ENCODE measurements at places on chromosomes 5 and 9.

DNA sequence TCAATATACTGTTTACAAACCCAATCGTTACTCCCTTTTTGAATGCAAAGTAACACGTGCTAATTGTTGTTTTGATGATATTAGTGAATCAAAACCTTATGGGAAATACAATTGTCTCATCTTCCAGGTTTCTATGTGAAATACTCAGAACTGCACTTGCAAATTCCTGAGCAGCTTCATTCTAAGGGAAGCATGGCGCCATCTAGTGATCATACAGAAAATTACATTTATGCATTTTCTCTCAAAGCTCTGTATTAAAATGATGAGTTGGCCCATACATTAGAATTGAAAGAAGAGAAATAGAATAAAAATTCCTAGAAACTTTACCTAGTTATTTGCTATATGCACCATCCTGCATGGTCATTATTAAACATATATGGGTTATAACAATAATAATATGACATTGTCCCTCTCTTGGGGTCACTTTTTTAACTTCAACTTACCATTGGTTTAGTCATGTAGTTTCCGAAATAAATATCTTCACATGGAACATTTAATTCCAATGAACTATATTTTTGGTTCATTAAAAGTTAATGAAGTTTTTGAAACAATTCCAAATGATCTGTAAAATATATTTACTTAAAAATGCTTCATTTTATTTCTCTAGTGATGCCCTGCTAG lies 220.0 kb downstream of the PDE4D start:
- peak; percentile 61 for DNase-seq

DNA sequence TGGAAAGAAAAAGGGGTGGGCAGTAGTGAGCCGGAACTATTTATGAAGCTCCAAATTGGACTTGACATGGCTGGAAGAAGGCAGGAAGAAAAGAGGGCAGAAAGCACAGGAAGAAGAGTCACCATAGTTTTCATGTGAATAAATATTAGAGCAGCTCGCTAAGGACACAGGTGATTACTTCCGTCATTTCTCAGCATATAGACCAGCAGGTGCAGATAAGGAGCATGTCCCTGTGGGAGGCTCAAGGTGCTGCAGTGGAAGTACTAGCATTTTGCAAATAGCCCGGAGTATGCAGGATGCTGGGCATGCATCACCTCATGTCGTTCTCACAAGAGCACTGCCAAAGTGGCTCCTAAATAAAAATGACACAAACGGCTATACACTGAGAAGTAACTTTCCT lies 71.3 kb upstream of the HTR4 start:
- DNase-seq: no peak

DNA sequence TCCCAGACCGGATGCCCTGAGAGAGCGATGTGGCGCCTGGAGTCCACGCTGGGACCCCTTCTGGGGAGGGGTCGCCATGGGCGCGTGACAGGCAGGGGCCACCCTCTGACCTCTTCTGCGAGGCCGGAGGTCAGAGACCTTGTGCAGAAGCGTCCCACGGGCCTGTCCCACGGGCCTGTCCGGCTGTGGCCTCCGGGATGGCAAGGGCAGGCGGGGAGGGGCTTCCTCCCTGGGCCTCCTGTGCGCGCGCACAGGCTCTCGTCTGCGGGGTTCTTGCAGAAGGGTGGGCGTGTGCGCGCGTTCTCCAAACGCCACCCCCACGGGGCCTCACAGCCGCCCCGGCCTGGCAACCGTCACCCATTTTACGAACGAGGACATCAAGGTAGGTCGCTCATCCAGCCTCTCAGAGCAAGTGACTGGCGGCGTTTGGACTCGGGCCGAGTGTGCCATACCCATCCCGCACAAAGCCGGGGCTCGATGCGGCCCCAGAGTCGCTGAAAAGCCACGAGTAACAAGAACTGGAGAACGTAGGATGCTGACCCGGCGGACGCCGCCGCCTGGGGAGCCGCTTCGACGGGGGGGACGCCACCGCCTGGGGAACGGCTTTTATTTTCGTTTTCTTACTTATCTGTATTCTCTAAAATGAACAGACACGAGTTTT lies 897 bp downstream of the AHRR start:
- DNase-seq: peak; percentile 43

- DNase-seq: no peak
Observed at GRCh38 chr5:62896121-62896893, 317.7 kb downstream of the LRRC70 start.

- peak; percentile 6 for DNase-seq
Observed at GRCh38 chr9:9998491-9999287, 614.1 kb downstream of the PTPRD start.

DNA sequence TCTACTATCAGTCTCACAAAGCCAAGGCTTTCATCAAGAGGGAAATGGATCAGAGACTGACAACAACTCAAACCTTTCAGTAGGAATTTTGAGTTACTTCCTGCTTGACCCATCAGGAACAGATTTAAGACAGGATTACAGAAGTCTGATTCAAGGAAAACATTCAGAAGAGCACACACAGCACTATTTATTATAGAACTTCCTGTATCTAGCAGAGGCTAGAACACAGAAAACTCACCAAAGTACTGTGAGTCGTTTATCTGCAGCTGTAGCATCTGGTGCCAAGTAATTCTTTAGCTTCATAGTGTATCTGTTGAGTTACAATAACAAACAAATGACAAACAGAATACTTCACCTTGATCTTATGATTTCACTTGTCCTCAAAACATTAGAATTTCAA lies 13.8 kb downstream of the LEAP2 start:
- no peak for DNase-seq

GRCh38 chr5:122078116-122079110 lies at the start of gene LOX:
Gene LOX (minus strand): TSS chr5:122078259. CDS start chr5:122077985, 274 bp downstream.
- peak; percentile 100 for DNase-seq

- DNase-seq: no peak
Observed at GRCh38 chr5:134939500-134939899, 28.2 kb upstream of the CATSPER3 start.

Data from fibroblast of skin of right biceps (primary cell).